Jurkat, Clone E6-1 (cell line): ENCODE measurements at places on chromosomes 5 and 9.

DNA sequence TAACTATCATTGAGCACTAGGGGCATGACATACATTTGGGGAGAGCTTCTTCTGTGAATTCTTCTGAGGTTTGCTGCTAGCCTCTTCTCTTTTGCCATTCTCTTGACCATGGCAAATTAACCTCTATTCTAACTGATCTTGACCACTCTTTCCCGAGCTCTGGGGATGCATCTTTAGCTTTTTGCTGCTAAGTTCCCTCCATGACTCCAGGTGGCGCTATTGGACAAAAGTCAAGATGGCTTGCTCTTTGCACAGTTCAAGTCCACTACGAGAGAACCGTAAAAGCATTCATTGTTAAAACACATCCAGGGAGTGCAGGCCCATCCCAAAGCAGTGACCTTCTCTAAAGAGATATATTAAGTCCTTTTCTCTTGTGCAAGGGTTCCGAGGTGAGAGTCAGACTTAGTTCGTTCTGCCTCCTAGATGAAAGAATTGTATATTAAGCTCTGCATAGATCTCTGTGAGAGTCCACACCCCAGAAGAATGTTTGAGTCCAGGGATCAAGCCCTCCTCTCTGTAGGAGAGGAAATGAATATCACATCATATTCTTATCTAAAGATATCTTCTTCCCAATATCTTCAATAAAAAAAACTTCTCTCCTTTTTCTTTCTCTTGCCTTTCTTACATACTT is 1152.9 kb upstream of the CDH6 start:
- peak; percentile 52 for DNase-seq

GRCh38 chr5:36658038-36658756 is 51.8 kb downstream of the SLC1A3 start:
- no peak for DNase-seq

- no peak for DNase-seq
These were observed 50.8 kb downstream of the SEC61B start for GRCh38 chr9:99272836-99273235.

- no peak for DNase-seq
These were observed 27.3 kb downstream of the NADK2 start for GRCh38 chr5:36214436-36214835.

DNA sequence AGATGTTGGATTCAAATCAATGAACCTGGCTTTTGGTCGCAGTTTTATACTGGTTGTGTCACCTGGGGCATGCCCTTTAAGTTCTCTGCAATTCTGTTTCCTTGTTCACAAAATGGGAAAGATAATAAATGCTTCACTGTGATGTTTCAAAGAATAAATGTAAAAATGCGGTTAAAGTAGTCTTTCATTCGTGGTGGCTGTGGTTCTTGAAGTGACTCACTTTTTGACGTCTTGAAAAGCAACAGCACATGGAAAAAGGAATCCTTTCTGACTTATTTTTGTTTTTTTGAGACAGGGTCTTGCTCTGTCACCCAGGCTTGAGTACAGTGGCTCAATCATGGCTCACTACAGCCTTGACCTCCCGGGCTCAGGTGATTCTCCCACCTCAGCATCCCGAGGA is 88.4 kb upstream of the SLIT3 start:
- no peak for DNase-seq

- no peak for DNase-seq
These were observed 178.4 kb downstream of the PTPRD start for GRCh38 chr9:10434412-10434811.

DNA sequence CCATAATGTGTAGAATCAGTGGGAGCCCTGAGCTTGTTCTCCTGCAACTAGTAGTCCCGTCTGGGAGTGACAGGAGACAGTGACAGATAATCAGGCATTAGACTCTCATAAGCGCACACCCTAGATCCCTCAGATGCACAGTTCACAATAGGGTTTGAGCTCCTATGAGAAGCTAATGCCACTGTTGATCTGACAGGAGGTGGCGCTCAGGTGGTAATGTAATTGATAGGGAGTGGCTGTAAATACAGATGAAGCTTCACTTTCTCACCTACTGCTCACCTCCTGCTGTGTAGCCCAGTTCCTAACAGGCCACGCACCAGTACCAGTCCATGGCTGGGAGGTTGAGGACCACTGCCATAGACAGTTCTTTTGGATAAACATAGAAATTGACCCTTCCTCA is 188.7 kb downstream of the ROR2 start:
- no peak for DNase-seq

DNA sequence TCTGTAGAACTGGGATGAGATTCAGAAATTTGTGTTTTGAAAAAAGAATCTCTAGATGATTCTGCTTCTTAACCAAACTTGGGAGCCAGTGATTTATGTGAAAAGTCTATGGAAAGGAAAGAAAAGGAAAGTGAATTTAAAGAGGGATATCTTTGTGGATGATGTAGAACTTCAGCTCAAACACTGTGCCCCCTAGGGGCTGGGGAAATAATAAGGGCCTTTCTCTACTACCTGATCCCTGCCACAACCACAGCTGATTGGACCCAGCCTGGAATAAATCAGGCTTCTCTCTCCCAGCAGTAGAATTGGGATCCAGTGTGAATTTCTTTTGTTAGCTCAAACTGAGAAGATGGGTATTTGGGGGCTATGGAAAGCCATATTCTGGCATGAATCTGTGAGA is 155.0 kb downstream of the PRELID2 start:
- DNase-seq: no peak

DNA sequence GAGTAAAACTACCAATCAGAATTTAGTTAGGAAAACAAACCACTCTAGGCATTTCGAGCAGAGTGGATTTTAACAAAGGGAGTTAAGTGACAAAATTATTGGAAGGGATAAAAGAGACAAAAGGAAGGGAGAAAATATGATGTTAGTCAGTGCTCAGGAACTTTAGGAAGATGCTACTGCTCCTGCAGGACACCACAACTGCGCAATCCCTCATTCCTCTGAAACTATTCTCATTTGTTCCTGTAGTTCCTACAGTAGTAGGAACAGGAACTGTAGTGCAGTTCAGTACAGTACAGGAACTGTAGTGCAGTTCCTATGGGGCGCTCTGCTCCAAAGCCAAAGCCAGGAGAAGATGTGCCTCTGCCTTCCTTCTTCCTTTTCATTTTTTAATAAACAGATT is 29.9 kb upstream of the MEGF10 start:
- DNase-seq: no peak

- DNase-seq: no peak
These were observed 16.8 kb downstream of the AOPEP start for GRCh38 chr9:94743035-94743954.

DNA sequence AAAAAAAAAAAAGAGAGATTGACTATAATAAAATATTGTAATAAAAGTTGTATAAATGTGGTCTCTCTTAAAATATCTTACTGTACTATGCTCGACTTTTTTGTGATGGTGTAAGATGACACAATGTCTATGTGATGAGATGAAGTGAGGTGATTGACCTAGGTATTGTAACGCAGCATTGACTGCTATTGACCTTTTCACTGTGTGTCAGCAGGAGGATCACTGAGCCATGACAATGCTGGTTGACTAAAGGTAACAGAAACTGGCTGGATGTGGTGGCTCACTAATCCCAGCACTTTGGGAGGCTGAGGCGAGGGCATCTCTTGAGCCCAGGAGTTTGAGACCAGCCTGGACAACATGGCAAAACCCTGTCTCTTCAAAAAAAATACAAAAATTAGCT is 78.6 kb upstream of the MYO10 start:
- no peak for DNase-seq

GRCh38 chr5:132475497-132475882 is 15.1 kb downstream of the IRF1 start:
- no peak for DNase-seq

DNA sequence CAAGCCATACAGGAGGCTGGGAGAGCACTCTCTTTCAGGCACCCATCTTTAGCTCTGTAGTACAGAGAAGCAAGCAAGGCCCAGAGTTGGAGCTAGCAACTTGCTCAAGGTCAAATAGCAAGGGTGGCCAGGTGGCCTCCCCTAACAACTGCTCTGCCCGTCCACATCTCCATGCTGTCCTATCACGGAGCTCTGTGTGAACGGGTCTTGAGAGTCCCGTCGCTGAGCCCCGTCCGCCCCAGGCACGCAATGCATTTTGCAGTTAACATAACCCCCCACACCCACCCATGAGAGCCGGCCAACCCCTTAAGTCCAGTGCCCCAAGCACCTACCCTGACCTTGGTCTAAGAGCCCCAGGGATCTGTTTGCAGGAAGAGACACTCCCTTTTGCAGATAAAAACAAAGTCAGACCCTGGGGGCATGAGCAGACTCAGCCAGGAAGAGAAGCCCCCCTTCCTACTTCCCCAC is 1.5 kb downstream of the RNF44 start:
- no peak for DNase-seq
